Cardiac muscle cell (in vitro differentiated cells and primary cell): ENCODE measurements at places on chromosomes 5 and 9.

DNA sequence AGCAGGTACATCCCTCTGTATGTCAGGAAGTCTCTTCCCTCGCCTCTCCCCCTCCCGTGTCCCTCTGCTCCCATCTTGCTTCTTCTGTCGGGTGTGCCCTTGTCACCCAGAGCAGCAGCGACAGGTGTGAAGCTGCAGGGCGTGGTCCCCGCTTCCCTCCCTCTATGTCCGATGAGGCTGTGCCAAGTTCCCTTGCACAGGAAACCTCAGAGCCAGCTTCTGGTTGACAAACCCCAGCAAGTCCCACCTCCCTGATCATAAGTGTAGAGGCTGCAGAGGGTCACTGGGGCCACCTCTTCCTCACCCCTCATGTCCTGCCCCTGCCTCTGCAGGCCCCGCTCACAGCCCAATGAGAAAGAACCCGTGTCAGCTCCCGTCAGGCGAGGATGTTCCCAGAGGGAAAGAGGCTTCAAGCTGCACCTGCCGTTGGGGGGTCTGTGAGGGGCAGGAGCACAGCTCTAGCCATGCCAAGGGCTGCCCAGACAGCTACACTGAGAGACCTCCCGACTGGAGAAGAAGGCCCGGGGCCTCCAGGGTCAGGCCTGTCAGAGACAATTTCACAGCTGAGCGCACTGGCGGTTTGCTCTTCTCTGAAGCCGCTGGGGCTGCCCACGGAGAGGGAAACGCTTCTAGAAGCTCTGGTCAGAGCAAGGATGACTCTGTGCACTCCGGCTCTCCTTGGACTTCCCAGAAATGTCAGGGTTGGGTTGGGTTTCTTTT, 73.3 kb downstream of the AK8 start:
- no peaks in the 10 kb centered on the region for H3K36me3 ChIP-seq
- no peak overlapping the region for H3K27ac ChIP-seq
- DNase-seq: no peak
- H3K4me3 ChIP-seq: no peak overlapping the region
- H3K27me3 ChIP-seq: no peaks in the 10 kb centered on the region
- H3K4me1 ChIP-seq: no peaks in the 10 kb centered on the region

GRCh38 chr5:178430186-178431062, 159.8 kb downstream of the COL23A1 start:
- H3K4me3 ChIP-seq: no peak overlapping the region
- no peak overlapping the region for H3K27ac ChIP-seq
- H3K36me3 ChIP-seq: no peaks in the 10 kb centered on the region

- H3K4me3 ChIP-seq: no peak overlapping the region
- H3K4me1 ChIP-seq: no peaks in the 10 kb centered on the region
- DNase-seq: no peak
- H3K27ac ChIP-seq: no peak overlapping the region
- no peaks in the 10 kb centered on the region for H3K27me3 ChIP-seq
These were observed 20.4 kb upstream of the SELENOP start for GRCh38 chr5:42832060-42832459.

DNA sequence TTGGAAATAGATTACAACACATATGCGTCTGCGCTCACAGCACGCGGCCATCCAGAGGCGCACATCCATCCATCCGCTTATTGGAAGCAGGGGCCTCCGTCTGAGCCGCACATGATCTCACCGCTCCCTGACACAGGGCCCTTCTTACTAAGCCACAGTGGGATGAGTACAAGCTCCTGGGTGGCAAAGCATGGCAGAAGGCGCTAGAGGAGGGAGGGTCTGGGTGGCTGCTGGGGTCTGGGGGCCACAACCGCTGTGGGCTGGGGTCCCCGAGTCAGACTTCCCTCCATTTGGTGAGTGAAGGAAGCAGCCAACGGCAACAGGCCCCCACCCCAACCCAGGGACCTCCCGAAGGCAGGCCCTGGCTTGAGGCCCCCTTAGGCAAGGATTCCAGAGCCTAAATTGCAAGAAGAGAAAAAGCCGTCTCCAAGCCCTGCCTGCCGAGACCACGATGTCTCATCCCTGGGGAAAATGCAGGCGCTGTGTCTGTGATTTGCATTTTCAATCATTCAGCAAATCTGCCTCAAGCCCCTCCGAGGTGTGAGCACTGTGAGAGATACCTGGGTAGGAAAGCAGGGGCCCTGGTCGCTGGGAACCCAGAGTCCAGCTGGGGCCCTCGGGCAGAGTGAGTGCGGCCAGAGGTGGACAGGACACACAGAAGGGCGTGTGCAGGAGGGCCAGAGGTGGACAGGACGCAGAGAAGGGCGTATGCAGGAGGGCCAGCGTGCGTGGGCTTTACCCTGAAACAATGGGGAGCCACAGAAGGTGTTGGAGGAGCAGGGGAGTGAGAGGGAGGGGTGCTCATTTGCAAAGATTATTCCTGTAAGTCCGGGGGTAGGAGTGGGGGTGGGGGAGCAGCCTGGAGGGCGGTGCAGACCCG, 135.7 kb downstream of the OLFM1 start:
- H3K36me3 ChIP-seq: no peaks in the 10 kb centered on the region
- no peaks in the 10 kb centered on the region for H3K4me1 ChIP-seq
- no peak overlapping the region for H3K4me3 ChIP-seq
- H3K27me3 ChIP-seq: no peaks in the 10 kb centered on the region

- no peak overlapping the region for H3K27ac ChIP-seq
- no peaks in the 10 kb centered on the region for H3K27me3 ChIP-seq
- H3K36me3 ChIP-seq: no peaks in the 10 kb centered on the region
- H3K4me3 ChIP-seq: no peak overlapping the region
These were observed 53.2 kb upstream of the HMHB1 start for GRCh38 chr5:143758750-143759149.

DNA sequence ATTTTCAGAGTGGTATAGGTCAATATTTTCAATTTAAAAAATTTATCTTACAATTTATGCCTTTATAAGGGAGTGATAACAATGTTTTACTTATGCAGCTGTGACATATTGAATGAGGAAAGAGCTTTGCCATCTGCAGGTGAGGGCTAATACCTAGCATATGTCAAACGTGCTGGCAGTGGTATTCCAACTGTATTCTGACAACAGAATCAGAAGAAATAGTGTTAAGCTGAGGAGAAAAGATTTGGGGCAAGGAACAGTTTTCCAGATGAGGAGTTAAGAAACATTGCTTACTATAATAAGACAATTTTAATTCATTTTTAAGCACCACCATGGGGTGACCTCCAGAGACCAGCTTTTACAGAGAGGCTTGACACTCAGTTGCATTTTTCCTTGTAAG, 267.8 kb upstream of the ZNF608 start:
- no peak overlapping the region for H3K4me3 ChIP-seq
- no peak overlapping the region for H3K27ac ChIP-seq
- H3K4me1 ChIP-seq: peaks cover 41% of the 10 kb centered on the region
- no peaks in the 10 kb centered on the region for H3K27me3 ChIP-seq

GRCh38 chr5:160159991-160160792, 40.9 kb upstream of the PWWP2A start:
- peak; percentile 19 for DNase-seq
- no peak overlapping the region for H3K27ac ChIP-seq
- H3K27me3 ChIP-seq: no peaks in the 10 kb centered on the region
- H3K36me3 ChIP-seq: no peaks in the 10 kb centered on the region
- no peak overlapping the region for H3K4me3 ChIP-seq

GRCh38 chr5:33048315-33048714, 337.2 kb downstream of the NPR3 start:
- no peak overlapping the region for H3K4me3 ChIP-seq
- H3K36me3 ChIP-seq: no peaks in the 10 kb centered on the region
- H3K4me1 ChIP-seq: no peaks in the 10 kb centered on the region
- H3K27me3 ChIP-seq: no peaks in the 10 kb centered on the region
- H3K27ac ChIP-seq: no peak overlapping the region

DNA sequence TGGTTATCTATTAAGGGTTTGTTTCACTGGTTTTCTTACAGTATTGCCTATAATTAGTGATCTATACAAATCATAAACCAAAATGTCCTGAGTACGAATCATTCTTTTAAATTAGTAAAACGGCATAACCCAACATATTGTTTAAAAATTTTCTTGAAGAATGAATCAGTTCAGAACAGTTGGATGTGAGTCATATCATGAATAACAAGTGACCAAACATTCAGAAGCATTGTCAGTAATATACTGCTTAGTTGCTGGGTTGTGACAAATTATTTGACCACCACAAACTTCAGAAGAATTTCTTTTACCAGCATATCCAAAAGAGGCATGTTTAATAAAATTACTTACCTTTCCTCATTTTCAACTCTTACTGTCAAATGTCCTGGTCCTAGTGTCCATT, 111.2 kb downstream of the UNC13B start:
- H3K4me1 ChIP-seq: no peaks in the 10 kb centered on the region
- no peaks in the 10 kb centered on the region for H3K36me3 ChIP-seq
- no peak overlapping the region for H3K27ac ChIP-seq
- no peak overlapping the region for H3K4me3 ChIP-seq
- no peak for DNase-seq

DNA sequence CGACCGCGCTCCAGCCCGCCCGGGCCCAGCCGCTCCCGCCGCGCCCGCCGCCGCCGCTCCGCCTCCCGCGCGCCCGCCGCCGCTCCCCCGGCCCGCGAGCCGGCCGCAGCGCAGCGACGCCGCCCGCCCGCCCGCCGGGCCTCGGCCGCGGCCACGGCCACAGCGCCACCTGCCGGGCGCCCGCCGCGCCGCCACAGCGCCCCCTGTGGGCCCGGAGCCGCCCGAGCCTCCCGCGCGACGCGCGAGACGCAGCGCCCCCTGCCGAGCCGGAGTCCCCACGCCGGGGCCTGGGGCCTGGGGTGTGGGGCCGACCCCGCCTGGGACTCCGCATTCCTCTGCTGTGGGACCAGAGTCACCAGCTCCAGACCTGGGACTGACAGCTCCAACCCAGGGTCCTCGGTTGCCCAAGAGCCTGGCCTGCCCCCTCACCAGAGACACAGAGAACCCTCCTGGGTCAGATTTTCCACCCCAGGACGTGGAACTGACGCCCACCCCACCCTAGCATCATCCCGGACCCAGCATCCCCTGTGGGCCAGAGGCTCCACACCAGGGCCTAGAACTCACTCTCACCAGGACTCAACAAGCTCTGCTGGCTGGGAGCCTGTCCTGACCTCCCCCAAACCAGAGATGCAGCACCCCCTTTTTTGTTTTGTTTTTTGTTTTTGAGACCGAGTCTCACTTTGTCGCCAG, at the start of gene RAPGEF1:
TSS of gene RAPGEF1 (minus strand) at position 118 of the 690 bp plus-strand sequence. CDS start 246 bp downstream, outside the sequence.
- no peaks in the 10 kb centered on the region for H3K27me3 ChIP-seq
- peak within 1 kb of the TSS; percentile 43 for H3K27ac ChIP-seq
- H3K4me1 ChIP-seq: peaks cover 6% of the 10 kb centered on the region
- DNase-seq: peak; percentile 59
- no peaks in the 10 kb centered on the region for H3K36me3 ChIP-seq

DNA sequence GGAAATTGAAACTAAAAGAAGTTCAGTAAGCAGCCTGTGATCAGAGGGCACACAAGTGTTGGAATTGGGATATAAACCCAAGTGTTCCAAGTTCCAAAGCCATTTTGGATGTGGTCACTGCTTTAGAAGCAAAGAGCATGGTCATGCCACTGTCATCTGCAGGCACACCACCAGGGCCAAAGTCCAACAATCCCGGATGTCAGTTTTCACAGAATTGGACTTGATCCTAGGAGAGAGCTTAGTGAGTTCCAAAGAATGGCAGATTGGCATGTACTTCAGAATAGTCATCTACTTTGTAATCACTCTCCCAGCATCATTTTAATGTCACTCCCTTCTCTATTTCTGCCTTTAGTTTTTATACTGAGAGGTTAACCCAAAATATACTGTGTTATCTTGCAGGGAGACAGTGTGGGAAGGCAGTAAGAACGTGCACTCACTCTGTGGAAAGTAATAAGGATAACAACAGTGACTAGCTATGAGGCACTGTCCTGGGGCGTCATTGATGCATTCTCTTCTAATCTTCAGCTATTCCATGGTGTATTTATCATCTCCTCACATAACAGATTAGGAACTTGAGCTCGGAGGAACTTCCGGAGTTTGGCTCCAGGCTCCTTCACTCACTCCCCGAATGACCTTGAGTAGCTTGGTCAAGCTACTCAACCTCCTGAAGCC, 388.0 kb downstream of the ACTL7B start:
- no peak for DNase-seq
- H3K27ac ChIP-seq: no peak overlapping the region
- H3K36me3 ChIP-seq: no peaks in the 10 kb centered on the region
- peaks cover 23% of the 10 kb centered on the region for H3K27me3 ChIP-seq

DNA sequence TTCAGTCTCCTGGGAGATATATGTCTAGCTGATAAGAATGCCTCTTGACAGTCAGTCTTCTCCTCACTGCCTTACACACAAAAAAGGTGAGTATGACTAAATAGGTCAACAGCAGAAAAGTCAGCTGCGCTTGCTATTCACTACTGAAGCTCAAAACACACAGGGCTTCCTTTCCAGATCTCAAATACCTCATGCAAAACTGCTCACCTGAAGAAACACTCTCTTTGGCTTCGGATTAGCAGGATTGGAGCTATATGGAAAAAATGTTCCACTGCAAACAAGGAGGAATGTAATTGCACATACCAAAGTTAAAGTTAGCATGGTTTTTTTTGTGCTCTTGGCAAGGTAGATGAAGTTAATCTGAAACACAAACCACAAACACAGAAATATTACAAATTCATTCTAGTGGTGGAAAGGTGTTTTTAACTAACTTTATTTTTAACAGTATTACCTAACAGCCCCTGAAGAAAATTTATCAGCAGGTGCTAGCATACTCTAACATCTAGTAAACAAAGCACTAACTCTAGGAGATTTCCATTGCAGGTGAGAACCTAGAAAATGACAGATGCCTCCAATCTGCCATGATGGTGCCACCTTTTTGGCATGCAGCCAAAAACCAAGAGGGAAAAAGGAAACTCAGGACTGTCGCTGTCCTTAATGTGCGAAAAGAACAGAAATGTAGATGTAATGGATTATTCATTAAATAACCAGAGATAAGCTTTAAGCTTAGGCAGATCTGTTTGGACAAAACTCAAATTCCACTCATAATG, 31.8 kb downstream of the ERMP1 start:
- peak; percentile 23 for DNase-seq
- H3K27ac ChIP-seq: no peak overlapping the region
- H3K4me3 ChIP-seq: no peak overlapping the region
- H3K36me3 ChIP-seq: no peaks in the 10 kb centered on the region
- H3K4me1 ChIP-seq: peaks cover 5% of the 10 kb centered on the region

GRCh38 chr5:133347039-133347438, 265.3 kb downstream of the FSTL4 start:
- H3K27ac ChIP-seq: no peak overlapping the region
- DNase-seq: no peak
- H3K4me1 ChIP-seq: no peaks in the 10 kb centered on the region
- no peak overlapping the region for H3K4me3 ChIP-seq
- H3K27me3 ChIP-seq: no peaks in the 10 kb centered on the region
- H3K36me3 ChIP-seq: no peaks in the 10 kb centered on the region

GRCh38 chr5:150780187-150780692, 1.7 kb downstream of the SMIM3 start:
- DNase-seq: peak; percentile 44
- peaks cover 7% of the 10 kb centered on the region for H3K4me1 ChIP-seq
- H3K36me3 ChIP-seq: no peaks in the 10 kb centered on the region
- no peak overlapping the region for H3K4me3 ChIP-seq
- no peaks in the 10 kb centered on the region for H3K27me3 ChIP-seq
- no peak overlapping the region for H3K27ac ChIP-seq

DNA sequence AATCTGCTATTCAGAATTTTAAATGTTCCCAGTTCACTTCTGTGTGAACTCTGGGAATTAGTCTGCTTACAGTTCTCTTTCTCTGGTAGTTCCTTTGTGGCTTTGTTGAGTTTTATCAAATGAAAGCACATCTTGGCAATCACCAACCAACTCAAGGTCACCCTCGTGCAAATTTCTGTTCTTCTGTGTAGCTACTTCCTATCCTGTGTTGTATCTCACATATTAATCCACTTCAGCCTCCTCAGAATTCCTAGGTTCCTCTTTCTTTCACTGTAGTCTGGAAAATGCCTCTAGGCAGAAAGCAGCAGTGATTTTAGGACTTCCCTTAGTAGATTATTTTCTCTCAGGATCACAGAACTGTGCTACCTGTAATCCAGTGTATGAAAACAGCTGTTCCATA, 100.3 kb downstream of the AUH start:
- H3K4me3 ChIP-seq: no peak overlapping the region
- DNase-seq: no peak
- H3K27ac ChIP-seq: no peak overlapping the region
- no peaks in the 10 kb centered on the region for H3K4me1 ChIP-seq
- H3K27me3 ChIP-seq: no peaks in the 10 kb centered on the region
